ENCODE measurements at places on chromosomes 6 and 20.

GRCh38 chr6:16473184-16473907 is 235.0 kb downstream of the GMPR start:
- no peak for DNase-seq

- DNase-seq = no peak
These were observed 25.8 kb downstream of the B4GALT5 start for GRCh38 chr20:49687595-49688567.

DNA sequence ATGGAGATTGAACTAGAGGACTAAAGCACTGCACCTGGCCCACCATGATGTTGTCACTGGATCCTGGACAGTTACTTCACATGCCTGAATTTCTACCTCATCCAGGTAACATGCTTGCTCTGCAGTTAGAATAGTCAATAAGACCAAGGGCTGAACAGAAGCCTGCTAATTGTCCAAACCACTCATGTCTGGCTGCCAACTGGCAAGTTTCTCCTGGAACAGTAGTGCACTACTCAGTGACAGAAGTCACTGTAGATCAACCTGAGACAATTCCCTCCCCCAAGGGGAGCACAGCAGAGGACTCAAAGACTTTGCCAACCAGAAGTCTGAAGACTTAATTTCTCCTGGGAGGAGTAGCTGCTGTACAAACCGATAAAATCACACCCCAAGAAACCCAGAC is 454.6 kb upstream of the MARCKS start:
- DNase-seq = no peak

DNA sequence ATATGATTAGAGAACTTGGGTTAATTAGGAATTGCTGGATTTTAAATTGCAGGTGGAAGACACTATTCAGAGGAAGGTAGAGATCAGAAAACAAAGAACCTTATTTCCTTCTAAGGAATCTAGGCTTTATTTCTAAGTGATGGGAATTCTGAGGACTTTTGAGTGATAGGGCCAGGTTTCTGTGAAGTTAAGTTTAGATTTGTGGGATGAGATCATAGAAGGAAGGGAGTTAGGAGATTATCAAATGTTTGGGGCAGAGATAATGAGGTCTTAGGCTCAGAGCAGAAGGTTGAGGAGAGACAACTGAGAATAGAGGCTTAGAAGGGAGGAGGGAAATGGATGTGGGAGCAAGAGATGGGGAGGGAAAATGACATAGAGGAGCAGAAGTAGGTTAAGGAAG is 109.7 kb upstream of the MMS22L start:
- DNase-seq = no peak

DNA sequence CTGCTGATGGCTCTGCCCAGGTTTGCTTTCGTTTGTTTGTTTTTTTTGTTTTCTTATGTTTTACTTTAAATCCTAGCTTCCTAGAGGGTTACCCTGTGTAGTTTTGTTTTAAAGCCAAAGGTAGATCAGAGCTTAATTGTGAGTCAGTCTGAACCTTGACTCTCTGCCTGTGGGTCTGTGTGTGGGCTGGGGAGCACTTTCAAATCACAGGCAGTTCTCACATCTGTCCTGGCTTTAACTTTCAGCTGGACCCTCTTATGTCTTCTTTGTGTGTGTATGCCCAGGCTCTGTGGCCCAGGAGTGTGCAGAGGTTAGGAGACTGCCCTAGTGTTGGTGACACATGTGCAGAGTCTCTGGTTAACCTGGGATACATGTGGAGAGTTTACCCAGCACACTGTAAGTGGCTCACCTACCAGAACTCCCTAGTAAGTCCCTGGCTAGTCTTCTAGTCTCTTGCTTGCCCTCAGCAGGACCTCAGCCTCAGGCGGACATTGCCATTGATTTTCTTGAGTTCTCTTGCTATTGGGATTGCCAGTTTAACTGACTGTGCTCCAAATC is 19.0 kb downstream of the HIVEP1 start:
- no peak for DNase-seq
